NCI-H446 treated with DMSO at 0.1 percent for 48 hours (cell line): ENCODE measurements at places on chromosomes 6 and 20.
A peak's percentile ranks its signal among the peaks of the same experiment; 100 is the strongest.

GRCh38 chr20:42901689-42902440 is 287.8 kb downstream of the PTPRT start:
- no peak for DNase-seq

GRCh38 chr6:141326426-141326825 is 806.3 kb upstream of the GJE1 start:
- no peak for DNase-seq

- DNase-seq = no peak
Measured at GRCh38 chr20:16423311-16424212, 149.7 kb downstream of the KIF16B start.

GRCh38 chr6:131846905-131847304 is 39.1 kb downstream of the ENPP1 start:
- no peak for DNase-seq

GRCh38 chr6:56495654-56496053 is 147.0 kb downstream of the DST start:
- DNase-seq = no peak

GRCh38 chr20:1629321-1629720 is 9.5 kb upstream of the SIRPB1 start:
- DNase-seq = no peak

DNA sequence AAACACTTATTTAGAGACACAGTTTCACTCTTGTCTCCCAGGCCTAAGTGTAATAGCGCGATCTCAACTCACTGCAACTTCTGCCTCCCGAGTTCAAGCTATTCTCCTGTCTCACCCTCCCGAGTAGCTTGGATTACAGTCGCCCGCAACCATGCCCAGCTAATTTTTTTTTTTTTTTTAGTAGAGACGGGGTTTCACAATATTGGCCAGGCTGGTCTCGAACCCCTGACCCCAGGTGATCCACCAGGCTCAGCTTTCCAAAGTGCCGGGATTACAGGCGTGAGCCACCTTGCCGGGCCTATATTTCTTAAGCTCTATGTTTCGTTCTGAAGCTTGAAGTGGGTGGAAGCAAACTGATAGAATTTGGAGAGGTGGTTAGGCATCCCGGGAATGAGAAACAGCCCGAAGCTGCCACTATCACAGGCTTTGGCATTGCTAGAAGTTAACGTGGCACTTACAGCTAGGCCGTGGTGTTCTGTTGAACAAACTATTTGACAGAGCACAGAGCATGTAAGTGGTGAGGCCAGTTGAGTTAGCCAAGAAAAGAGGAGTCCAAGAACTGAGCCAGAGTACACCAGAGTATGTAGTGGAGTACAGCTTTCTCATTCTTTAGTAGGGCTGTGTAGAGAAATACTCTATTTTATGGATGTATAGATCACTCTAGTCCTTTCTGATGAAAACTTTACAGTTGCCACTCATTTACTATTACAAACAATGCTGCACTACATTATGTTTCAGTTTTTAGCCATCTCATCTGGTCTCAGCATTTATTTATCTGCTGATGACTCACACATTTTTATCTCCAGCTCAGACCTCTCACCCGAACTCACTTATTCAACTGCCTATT is 62.0 kb upstream of the HFE start:
- DNase-seq = no peak

DNA sequence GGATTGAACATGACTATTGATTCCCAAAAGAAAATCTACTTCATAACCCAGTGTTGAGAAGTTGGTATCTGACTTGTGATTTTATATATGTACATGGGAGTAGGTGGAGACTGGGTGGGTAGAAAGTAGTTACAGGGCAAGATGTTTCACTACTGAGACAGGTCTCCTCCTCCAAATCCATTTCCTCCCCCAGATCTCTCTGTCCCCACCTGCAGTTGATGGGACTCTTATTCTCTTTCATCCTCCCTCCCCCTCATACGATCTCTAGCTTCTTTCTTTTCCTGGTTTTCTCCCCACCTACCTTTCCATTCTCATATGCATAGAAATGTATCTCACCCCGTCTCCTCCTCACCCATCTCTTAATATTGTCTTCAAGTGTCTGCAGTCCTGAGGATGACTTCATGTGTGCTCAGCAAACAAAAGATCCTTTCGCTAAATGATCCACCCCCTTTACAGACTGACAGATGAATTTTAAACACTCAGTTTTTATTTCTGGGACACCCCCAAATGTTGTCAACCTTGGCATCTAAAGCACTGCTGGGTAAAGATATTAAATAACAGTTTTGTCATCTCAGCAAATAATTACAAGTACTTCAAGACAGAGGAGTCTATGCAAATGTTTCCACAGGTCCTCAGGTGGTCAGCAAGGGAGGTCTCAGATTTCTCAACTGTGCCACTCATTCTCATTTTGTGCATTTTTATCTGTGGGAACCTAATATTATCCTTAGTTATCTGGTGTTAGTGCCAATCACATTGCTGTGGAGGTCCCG is 18.7 kb upstream of the HECA start:
- DNase-seq = no peak

GRCh38 chr6:75775219-75775618 is 26.2 kb downstream of the MYO6 start:
- DNase-seq = no peak

DNA sequence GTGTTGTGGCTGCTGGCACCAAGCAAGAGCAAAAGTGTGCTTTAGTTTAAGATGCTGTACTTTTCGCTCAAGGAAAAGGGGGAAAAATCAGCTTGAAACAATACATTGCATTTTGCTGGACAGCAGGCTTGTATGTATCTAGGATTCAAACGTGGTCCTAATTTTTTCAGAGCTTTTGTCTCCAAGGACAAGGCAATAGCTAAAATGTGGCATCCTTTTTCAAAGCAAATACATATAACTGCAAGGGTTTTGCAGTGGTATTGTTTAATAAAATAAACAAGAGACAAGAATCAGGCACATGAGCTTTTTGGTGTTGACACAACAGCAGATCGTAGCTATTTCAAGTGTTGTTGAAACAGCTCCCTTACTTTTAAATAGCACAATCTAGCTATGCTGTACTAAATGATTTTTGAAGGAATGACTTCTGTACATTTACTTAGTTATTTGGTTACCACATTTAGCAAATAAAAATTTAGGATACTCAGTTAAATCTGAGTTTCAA is 137.0 kb upstream of the HEY2 start:
- no peak for DNase-seq

GRCh38 chr20:49167811-49168507 is 20.2 kb downstream of the STAU1 start:
- no peak for DNase-seq

GRCh38 chr20:32456869-32457478 is 98.8 kb downstream of the ASXL1 start:
- no peak for DNase-seq

GRCh38 chr6:5208057-5208456 is 52.7 kb downstream of the LYRM4 start:
- no peak for DNase-seq

- DNase-seq = no peak
Measured at GRCh38 chr6:1136827-1137226, 175.1 kb upstream of the FOXQ1 start.

- DNase-seq = no peak
Measured at GRCh38 chr20:62051546-62052255, 14.0 kb downstream of the TAF4 start.

GRCh38 chr6:128335963-128336362 is 184.4 kb downstream of the PTPRK start:
- no peak for DNase-seq

- DNase-seq = no peak
Measured at GRCh38 chr20:44646023-44646640, 5.4 kb downstream of the ADA start.

DNA sequence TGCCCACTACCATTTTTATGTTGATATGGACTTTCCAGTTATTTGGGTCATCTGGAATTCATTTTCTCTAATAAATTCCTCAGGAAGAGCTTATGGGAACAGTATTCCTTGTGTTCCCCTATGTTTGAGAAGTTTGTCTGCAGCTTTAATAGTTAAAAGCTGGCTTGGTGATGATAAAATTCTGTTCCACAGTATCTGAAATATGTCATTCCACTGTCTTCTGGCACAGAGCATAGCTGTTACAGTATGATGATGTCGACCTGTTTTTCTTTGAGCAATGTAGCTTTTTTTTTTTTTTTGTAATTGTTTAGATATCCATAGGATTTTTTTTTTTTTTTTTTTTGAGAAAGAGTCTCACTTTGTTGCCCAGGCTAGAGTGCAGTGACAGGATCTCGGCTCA is 43.2 kb downstream of the NCOA3 start:
- no peak for DNase-seq

- DNase-seq = no peak
Measured at GRCh38 chr20:24771542-24772061, 177.5 kb upstream of the CST7 start.

DNA sequence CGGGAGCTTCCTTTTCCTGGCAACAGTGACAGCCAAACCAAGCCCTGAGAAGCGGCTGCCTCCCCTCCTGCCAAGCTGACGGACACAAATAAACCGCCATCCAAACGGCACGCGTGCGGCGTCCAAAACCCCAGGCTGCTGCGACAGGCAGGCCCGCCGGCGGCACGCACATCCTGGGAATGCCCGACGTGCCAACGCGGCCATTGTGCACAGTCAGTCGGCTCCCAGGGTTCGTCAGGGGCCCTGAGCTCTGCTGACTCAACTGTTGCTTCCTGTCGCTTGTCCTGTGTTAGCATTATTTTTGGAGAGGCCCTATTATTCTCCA is 6.8 kb downstream of the JAG1 start:
- DNase-seq = peak; percentile 74

DNA sequence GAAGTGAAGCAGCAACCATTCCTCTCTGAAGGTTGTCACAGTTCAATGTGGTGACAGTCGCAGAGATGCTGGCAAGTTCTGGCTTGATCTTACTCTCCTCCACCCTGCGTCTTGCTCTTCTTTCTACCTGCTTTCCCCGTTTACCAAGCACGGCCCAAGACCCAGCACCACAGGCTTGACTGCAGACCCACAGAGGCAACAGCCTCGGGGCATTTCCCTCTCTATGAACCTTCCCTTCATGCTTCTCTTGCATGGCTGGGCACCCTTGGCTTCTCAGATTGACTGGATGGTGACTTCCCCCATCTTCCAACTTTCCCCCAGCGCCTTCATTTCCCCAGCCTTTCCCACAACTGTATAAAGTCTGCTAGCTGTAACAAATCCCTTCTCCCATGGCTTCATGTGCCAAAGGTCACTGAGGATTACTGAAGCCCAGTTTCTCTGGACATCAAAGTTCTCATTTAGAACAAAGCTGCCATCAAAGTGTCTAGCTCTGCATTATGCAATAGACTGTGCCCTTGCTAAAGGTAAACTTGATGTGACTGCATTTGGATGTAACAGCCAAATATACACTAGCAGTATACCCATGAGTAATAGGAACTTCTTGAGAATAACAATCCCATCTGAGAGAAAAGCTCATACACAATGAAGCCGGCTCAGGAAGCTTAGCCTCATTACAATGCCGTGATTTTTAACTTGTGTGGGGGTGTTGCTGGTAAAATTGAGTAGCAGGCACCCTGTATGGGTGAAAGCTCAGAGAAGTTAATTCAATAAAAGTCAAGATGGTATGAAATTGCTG is 723.1 kb upstream of the FLRT3 start:
- no peak for DNase-seq

GRCh38 chr6:151059612-151060095 is 180.1 kb upstream of the AKAP12 start:
- DNase-seq = no peak

- no peak for DNase-seq
Measured at GRCh38 chr20:1122388-1123315, 4.2 kb downstream of the PSMF1 start.

GRCh38 chr20:25541676-25542075 is 43.7 kb downstream of the NINL start:
- DNase-seq = no peak

GRCh38 chr6:33959661-33960344 is 156.0 kb upstream of the MLN start:
- no peak for DNase-seq

DNA sequence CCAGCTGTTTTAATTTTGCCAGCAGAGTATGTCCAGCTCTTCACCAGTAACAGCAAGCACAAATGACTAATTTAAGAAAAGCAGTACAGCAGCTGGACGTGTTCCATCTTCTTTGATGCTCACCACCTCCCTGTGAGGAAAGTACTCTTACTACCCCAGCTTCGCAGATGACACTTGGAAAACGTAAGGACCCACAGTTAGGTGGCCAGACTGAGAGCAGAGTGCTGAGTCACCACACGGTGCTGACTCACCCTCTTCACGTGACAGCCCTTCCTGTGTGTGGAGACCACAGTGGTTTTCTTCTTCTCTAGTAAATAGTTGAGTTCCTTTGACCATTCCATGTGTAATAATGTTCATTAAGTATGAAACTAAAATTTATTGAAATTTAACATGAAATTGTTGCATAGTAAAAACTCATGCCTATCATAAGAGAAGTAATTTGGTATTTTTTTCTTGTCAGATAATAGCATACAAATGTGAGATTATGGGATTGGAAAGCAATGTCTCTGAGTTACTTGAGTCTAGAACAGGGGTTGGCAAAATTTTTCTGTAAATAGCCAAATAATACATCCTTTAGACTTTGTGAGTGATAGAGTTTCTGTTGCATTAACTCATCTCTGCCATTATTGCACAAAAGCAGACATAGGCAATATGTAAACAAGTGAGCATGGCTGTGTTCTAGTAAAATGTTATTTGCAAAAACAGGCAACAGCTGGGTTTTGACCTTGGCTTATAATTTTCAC is 76.6 kb downstream of the SLX4IP start:
- DNase-seq = peak; percentile 84

DNA sequence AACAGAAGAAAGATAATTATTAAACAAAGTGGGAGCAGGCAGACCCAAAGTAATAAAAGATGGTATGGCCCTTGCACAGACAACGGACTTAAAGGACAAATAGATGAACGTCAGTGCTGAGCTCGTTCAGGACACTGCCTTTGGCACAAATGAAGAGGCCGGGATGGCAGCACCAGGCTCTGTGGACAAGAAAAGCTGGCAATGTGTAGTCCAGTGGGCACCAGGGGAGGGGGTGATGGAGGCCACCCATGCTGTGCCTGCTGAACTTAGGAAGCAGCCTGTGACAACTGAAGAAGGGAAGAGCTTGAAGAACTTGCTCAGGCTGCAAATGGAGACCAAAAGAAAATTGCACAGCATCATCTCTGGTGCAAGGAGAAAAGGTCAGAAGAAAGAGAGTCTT is 131.0 kb downstream of the ANKRD60 start:
- DNase-seq = no peak

GRCh38 chr6:69584536-69584912 is 212.3 kb downstream of the LMBRD1 start:
- no peak for DNase-seq

DNA sequence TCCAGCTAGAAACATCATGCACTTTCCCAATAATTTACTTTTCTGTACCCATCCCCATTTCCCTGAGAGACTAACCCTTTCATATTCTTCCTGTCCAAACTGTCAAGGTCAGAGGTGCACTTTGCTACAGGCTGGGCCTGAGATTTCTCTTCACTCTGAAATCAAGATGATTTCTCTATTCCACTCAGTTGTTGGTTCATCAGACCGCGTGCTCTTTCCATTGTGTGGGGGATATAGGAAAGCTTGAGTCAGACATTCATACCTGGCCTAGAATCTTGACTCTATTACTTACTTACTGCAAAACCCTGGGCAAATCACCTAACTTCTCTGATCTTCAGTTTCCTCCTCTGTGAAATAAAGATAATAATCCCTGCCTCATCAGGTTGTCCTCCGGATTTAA is 4.7 kb upstream of the ZDHHC14 start:
- no peak for DNase-seq
